ENCODE measurements at places on chromosomes 2 and 18. TPM values are rescaled to one million over a fixed set of nuclear protein-coding genes. Genes with fewer than 3 reads are reported as not detected.

- DNase-seq: no peak
Observed at GRCh38 chr18:54284981-54285785, 15.9 kb downstream of the POLI start.

DNA sequence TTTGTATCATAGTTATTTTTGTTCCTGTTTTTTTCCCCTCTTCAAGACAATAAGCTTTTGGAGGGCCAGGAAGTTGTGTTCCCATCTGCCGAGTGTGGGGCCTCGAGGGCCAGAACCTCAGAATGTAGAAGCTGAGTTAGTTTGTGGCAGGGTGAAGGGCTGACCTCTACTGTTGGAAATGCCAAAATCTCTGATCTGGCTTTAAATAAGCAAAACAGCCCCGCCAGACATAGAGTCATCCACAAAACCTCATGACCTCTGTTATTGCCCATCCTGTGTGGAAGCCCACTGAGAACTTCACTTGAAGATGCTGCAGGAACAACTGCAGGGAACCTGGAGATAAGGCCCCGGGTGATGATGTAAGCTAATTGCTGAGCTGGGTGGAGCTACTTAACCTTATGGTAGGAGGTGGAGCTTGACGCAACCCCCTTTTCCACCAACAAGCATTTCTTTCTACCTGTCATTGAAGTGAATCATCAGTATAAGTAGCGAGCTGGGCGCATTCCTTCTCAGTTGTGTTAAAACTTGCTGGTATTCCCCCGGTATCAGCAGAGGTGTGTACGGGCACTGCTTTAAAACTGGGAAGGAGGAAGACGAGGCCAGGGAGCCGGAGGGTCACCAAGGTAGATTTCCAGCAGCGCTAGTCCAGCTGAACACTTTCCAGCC lies 177.2 kb downstream of the NEDD4L start:
- DNase-seq: peak; percentile 79

GRCh38 chr2:231764760-231765159 lies 16.3 kb downstream of the PDE6D start:
- DNase-seq: no peak

DNA sequence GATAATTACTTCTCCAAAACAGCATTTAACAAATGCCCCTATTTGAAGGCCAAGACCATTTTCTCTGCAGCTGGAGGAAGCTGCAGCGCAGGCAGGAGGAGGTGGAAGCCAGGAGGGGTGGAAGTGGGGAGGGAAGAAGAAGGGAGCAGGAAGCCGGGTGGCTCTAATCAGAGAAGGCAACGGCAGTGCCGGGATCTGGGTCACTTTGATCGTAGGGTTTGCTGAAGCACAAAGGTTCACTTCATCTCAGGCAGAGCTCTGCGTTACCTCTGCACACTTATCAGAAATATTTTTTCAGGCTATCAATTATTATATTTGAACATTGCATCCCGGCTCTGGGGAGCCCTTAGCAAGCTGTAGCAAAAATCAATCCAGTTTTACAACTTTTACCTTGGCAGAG lies 315.8 kb upstream of the POU3F3 start:
- no peak for DNase-seq

SPDYA gene
- total RNA-seq: 0.52 TPM

MROH2A gene
- total RNA-seq: not detected

DNA sequence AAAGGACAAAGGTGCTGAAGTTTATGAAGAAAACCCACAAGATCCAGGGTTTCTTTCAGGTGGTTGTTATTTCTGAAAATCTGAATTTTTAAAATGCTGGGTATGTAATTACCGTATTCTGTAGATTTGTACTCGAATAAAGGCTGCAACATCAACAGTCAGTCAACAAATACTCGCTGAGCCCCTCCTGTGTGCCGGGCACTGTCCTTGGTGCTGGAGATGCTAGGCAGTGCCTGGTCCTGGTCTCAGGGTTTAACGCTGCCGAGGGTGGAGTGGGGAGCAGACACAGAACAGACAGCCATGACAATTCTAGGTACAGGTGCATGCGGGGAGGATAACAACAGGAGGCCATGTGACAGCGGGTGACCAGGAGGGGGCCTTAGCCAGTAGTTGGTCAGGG lies 27.2 kb upstream of the PDIA6 start:
- peak; percentile 58 for DNase-seq

PDCD1 gene
- total RNA-seq: 1.4 TPM

DNA sequence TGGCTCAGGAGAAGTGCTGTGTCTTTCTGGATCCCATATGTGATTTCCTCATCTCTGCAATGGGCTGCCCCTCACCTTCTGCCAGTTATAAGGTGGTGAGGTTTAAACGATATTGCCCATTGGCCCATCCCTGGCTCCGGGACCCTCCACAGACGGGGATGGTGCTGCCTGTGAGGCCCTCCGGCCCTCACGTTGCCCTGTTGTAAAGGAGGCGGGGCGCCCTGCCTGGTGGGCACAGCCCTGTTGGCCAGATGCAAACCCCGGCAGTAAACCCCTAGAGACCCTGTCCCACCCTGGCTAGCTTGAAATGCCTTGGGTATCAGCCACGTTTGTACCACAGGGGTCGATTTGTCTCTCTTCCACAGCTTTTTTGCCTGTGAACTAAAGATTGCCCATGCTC lies 7.4 kb downstream of the ARHGEF4 start:
- no peak for DNase-seq

- no peak for DNase-seq
Observed at GRCh38 chr2:156999661-157000060, 257.8 kb upstream of the GALNT5 start.

DNA sequence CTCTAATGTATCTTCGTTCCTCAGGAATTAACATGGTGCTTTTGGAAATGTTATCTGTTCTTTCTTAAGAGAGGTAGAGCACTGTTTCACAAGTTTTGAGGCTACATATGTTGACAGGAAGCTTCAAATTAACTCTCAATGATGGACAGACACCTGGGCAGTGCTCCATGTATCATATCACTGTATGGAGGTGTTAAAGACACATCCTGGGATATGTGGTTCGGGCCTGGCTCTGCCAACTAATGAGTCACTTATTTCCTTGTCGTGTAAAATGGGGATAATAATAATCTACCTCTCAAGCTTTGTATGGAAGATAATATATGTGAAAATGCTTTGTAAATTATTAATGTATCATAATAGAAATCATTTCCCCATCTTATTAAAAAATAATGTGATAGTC lies 90.2 kb downstream of the PARD3B start:
- DNase-seq: no peak

- no peak for DNase-seq
Observed at GRCh38 chr18:39190508-39190907, 1624.9 kb upstream of the CELF4 start.

- DNase-seq: no peak
Observed at GRCh38 chr2:73487112-73487657, 101.5 kb downstream of the ALMS1 start.

GRCh38 chr2:23602116-23602515 lies 217.1 kb downstream of the KLHL29 start:
- DNase-seq: no peak

DNA sequence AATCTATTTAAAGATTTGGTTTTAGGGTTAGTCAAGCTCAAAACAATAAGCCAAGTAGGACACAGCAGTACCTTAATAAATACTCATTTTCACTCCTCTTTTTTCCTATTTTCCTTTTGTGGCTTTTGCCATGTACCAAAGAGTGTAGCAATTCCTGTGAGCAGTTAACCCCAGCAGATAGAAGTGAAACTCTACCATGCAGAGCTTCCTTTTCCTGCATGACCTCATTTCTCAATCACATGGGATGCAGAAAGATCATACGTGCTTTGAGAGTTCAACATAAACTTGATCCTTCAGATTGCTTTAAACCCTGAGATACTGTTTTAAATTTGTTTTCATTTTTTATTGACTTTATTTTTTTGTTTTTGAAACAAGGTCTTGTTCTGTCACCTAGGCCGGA lies 99.1 kb upstream of the ARHGAP15 start:
- no peak for DNase-seq

NBAS gene
- total RNA-seq: 29.7 TPM

GRCh38 chr2:11750422-11750821 lies 4.0 kb downstream of the LPIN1 start:
- DNase-seq: no peak

DNA sequence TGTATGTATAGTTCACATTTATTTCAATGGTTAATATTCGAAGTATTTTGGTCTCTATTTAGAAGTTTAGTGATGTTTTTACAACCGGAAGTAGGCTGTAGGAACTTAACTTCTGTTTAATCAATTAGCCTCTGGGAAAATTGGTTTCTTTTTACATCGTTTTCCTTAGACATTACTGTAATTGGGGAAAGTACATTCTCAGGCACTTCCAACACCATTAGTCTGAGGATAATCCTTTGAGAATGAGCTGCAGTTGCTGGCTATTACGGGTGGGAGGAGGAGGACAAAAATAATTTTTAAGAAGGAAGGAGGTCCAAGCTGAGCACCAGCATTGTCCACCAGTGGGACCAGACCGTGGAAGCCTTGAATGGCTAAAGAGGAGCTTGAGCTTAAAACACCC lies 70.4 kb upstream of the ST3GAL5 start:
- no peak for DNase-seq

DNA sequence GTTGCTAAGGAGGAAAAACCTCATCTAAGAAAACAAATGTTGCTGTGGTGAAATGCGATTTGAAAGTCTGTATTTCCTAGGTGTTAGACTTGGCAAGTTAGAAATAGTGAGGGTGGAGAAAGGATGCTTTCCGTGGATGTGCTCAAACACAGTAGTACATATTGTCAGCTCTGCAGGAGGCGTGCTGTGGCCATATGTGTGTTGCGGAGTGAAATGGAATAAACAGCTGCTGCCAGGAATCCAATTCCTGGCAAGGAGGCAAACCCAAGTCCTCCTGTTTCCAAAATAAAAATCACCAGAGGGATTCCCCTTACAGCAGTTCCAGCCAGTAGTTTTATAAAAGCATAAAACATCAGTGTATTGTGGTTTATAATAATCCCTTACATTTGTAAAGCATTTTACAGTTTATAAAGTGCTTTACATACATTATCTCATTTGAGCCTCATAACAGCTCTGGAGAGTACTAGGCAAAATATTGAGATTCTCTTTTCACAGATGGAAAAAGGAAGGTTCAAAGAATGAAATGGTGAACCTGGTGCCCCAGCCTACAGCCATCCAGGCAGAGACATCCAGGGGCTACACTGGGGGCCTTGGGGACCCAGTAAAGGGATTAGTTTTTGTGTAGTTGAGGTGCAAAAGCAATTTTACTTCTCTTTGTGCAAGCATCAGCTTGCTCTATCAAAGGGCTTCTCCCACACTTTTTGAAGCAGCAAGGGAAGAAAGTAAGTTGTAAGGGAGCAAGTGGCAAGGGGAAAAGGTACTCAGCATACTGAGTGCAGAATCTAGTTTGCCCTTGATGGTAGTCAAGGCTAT lies 206.0 kb downstream of the AGPS start:
- DNase-seq: no peak

DNA sequence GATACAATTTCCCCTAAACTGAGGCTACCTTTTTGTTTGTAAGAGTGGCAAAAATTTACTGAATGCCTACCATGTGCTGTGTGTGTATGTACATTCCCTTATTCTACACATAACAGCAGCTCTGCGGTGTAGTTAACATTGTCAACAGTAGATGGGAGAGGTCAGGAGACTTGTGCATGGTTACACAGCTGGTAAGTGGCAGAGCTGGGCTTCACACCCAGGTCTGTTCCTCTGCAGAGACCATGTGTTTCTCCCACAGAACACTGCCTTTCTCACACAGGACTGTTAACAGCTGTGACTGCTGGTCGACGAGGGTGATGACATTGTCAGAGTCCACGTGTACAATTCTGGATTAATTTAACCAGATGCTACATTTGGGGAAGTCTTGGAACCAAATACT lies 49.1 kb downstream of the EML6 start:
- DNase-seq: no peak

GRCh38 chr2:233699424-233700027 lies 6.8 kb downstream of the UGT1A6 start:
- DNase-seq: no peak

SPATS2L gene
- 45.9 TPM for total RNA-seq

IL36RN gene
- not detected for total RNA-seq

- DNase-seq: no peak
Observed at GRCh38 chr2:20313659-20314058, 37.0 kb downstream of the PUM2 start.

DNA sequence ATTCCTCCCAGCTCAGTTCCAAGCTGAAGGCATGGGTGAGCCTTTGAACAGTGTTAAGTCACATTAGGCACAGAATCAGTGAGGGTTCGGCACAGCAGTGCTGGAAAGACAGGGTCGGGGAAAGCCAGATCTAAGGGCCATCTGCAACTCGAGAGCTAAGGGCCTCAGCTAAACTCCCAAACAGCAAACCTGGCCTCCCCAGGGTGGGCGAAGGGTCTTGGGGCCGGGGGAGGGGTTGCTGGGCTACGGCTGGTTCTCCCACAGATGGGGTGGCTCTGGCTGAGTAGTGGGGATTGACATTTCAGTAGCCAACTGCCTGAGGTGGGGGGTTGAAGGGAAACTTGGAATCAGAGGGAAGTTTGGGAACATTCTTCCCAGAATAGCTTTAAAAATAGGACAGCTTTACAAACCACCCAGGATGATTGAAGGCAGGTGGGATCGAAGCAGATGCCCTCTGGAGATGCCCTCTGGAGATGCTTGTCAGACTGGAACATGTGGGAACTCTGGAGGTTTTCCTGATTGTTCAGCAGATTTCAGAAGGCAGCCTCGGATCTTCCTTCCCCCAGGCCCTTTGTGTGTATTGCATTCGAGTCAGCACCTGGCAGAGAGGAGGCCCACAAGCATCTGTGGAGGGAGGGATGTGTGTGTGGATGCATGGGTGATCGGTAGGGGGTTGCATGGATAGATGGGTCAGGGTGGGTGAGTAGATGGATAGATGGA lies 156.4 kb downstream of the SMAD7 start:
- no peak for DNase-seq

ZBTB7C gene
- total RNA-seq: 0.39 TPM

- no peak for DNase-seq
Observed at GRCh38 chr2:165952085-165952484, 1.5 kb downstream of the TTC21B start.

- no peak for DNase-seq
Observed at GRCh38 chr2:227430639-227431038, 41.3 kb upstream of the AGFG1 start.

- DNase-seq: no peak
Observed at GRCh38 chr18:36427369-36427768, 129.9 kb downstream of the FHOD3 start.

DNA sequence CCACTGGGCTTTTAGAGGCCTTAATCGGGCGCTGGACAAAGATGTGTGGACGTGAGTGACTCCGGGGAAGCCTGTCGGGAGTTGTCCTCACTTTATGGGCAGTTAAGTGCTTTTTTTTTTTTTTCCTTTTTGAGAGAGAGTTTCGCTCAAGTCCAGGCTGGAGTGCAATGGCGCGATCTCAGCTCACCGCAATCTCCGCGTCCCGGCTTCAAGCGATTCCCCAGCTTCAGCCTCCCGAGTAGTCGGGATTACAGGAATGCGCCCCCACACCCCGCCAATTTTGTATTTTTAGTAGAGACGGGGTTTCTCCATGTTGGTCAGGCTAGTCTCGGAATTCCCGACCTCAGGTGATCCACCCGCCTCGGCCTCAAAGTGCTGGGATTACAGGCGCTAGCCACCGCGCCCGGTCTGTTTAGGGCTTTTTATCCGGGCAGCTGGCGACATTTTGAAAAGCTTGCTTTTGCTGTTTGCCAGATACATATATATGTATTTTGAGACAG lies 1.5 kb downstream of the MSH6 start:
- DNase-seq: no peak
